M059J (cell line): ENCODE measurements at places on chromosomes 16 and 17. TPM values are rescaled to one million over a fixed set of nuclear protein-coding genes. Genes with fewer than 3 reads are reported as not detected.

DNA sequence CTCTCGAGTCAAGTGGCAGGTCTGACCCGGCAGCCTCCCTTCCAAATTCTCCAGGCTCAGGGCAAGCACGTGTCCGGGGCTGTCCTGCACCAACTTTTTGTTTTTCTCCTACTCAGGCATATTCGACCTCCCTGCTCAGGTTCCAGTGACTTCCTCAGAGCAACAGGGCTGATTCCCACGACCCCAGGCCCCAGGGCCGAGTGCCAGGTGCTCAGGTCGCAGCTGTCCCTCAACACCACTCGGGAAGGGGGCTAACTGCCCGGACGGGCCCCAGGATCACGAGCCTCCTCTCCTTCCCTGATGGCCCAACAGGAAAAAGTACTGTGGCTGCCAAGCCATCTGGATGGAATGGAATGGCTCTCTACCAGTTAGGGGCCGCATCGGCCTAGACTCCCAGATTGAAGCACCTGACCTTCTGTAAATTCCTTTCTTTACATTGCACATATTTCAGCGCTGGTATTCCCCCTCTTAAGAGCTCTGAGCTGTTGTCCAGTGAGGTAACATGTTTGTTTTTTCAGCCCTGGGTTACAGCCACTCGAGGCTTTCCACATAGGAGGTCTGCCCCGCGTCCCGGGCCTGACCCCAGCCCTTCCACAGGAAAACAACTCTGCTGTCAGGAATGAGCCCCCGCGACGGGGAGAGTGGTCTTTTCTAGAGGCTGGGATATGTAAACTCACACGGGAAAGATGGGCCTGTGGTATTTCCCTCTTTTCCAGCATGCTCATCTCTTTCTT, 25.0 kb downstream of the NXN start:
- no peak for DNase-seq

- DNase-seq, result peak; percentile 43
Measured at GRCh38 chr17:16122697-16123434, 92.5 kb downstream of the NCOR1 start.

- peak; percentile 97 for DNase-seq
Measured at GRCh38 chr17:57622683-57623433, 122.2 kb downstream of the CCDC182 start.

- DNase-seq, result peak; percentile 40
Measured at GRCh38 chr17:44940317-44940716, 7.3 kb downstream of the KIF18B start.

DNA sequence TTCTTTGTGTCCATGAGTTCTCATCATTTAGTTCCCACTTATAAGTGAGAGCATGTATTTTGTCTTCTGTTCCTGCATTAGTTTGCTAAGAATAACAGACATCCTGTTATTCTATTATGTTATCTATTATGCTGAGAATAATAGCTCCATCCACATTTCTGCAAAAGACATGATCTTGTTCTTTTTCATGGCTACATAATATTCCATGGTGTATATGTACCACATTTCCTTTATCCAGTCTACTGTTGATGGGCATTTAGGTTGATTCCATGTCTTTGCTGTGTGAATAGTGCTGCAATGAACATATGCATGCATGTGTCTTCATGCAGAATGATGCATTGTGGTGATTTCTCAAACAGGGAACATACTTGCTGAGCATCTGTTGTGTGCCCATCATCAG, 21.4 kb downstream of the PIK3R5 start:
- DNase-seq, result no peak

- no peak for DNase-seq
Measured at GRCh38 chr17:40555296-40556190, 9.7 kb downstream of the CCR7 start.

GRCh38 chr17:74008196-74008595, 195.3 kb upstream of the RPL38 start:
- peak; percentile 1 for DNase-seq

RBFOX1 gene
- total RNA-seq, result 0.07 TPM in 1 of 2 replicates, not detected in the other

MYH13 gene
- total RNA-seq, result 0.02 TPM in 1 of 2 replicates, not detected in the other

NHERF2 gene
- 143 and 175 TPM in 2 replicates for total RNA-seq

RGS11 gene
- not detected in 2 replicates for total RNA-seq

MT2A gene
- total RNA-seq, result 521 and 535 TPM in 2 replicates

PEMT gene
- total RNA-seq, result 41.5 and 56.8 TPM in 2 replicates
